ENCODE measurements at places on chromosomes 5 and 9.
A peak's percentile ranks its signal among the peaks of the same experiment; 100 is the strongest.

DNA sequence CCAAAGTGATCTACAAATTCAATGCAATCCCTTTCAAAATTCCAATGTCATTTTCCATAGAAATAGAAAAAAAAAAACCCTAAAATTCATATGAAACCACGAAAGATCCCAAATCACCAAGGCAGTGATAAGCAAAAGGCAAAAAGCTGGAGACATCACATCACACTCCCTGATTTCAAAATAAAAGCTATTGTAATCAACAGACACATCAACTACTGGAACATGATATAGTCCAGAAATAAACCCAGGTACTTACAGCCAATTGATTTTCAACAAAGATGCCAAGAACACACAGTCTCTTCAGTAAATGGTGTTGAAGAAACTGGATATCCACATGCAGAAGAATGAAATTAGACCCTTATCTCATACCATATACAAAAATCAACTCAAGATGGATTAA is 224.0 kb downstream of the WDR70 start:
- no peak for DNase-seq

DNA sequence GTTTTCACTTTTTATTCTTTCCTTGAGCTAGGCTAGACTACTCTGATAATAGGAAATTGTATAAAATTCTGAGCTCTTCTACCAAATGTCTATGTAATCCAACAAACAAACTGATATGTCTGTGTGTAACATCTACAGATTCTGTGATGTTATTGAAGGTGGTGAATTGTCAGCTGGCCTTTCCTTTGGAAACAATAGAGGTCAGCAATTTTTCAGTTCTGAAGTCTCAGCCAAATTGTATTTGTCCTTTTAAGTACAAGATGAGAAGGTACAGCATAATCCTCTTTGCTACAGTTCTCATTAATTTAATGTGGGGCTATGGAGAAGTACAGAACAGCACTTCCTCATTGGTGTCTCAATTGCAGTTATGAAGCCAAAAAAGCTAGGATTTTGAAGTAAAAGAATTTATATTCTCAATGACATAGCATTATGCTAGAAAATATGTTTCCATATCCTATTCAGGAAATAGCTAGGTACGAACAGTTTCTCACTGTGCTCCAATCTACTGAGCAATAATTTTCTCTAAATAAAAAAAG is 198.0 kb downstream of the HINT1 start:
- DNase-seq, result no peak

DNA sequence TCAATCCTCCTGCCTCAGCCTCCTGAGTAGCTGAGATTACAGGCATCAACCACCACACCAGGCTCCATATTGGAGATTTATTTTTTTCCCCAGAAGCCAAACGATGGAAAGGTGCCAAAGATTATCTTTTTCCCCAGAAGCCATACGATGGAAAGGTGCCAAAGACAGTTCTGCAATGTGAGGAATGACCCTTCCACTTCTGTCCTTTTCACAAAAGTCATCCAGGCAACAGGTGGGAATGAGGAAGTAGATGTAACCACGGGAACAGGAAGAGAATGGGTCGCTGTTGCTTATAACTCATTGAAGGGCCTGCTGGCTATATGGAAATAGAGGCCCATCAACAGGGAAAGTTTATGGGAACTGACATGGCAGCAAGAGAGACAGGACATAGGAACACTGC is 233.7 kb upstream of the MSX2 start:
- no peak for DNase-seq

- DNase-seq, result peak; percentile 81
Measured at GRCh38 chr9:83544002-83544698, 5.9 kb upstream of the FRMD3 start.

DNA sequence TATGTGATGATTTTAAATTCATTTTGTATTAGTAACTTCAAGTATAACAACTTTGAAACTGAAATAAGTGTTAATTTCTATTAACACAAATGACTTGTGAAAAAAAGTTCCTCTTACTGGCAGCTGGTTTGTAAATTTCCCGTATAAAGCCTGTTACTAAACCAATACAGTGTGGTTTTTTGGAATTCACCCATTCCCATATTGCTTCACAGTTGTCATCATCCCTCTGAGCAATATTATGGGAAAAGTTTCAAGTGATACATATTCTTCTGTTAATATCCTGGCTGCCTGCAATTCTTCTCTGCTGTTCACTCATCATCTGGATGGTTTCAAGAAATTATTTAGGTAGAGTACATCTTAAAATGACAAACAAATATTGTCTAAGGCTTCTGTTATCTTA is 1185.1 kb upstream of the C9orf72 start:
- no peak for DNase-seq

DNA sequence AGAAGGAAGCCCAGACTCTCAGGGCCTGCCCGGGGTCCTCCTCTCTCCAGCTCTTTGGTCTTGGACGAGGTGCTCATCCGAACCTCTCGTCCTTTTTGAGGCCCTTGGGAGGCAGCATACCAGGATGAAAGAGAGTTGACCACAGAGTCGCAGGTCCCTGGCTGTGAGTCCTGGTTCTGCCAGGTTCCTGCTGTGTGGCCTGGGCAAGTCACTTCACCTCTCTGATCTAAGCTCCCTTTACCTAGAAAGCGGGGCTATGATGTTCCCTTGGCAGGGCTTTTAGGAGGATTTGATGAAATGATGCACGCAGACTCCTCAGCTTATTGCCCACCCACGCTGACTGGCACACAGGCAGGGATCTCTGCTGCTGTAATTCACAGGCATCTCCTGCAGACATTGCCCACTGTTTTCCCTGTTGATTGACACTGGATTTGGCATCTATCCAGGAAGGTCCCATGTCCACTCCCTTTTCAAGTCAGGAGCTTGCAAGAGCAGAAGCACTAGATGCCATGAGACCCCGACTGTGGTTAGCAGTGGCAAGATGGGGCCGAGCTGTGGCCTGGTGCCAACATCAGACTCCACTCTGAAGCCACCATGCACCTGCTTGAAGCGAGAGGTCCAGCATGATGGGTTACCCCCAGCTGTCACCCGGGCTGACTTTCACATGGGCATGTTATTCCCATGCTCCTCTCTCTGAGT is 71.5 kb downstream of the MACROH2A1 start:
- DNase-seq, result no peak

- DNase-seq, result no peak
Measured at GRCh38 chr9:128011071-128011817, 30.5 kb upstream of the EEIG1 start.

- DNase-seq, result no peak
Measured at GRCh38 chr9:15725953-15726352, 173.1 kb downstream of the CCDC171 start.

GRCh38 chr5:58117542-58117941 is 342.3 kb downstream of the PLK2 start:
- DNase-seq, result peak; percentile 44

- DNase-seq, result no peak
Measured at GRCh38 chr9:108205276-108205675, 650.5 kb downstream of the ACTL7B start.

GRCh38 chr5:145775411-145775810 is 59.7 kb downstream of the PRELID2 start:
- DNase-seq, result no peak

DNA sequence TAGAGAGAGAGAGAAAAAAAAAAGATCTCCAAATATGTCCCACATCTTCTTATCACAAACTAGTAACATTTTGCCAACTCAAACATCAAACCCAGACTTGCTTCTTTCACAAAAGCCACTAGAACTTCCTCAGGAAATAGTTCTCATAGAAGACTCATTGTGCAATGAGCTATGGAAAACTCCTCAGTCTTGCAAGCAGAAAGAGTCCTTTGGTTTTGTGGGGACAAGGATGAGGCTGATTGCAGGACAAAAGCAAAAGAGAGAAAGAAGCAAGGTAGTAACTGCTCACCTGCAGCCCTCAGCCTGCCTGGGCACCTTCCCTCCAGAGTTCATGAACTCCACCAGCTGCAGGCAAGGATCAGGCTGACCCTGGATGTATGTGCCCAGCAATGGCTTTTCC is 399.0 kb downstream of the IRX1 start:
- no peak for DNase-seq

GRCh38 chr5:55603922-55604321 is 69.2 kb upstream of the PLPP1 start:
- DNase-seq, result no peak

DNA sequence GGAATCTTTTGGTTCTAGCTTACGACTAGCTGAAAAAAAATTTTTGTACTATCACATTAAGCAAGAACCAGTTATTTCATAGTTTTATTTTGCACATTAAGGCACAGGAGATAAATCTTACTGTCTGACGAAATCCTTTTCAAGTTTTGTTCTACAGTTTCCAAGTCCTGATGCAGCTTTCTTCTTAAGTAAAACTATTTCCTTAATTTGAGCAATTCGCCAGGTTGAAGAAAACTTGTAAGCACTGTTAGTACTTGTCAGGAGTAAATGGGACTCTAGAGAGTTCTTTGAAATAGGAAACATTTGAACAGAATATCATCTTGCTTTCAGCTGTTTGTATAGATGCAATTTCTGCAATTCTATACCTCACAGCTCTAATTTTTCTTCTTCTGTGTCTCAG is 318.8 kb upstream of the ELAVL2 start:
- DNase-seq, result no peak

Measured in NCI-H1417 (cell line).